Esophagus squamous epithelium (tissue), 5 donors: ENCODE measurements at places on chromosomes 5 and 9.

- no peak for DNase-seq
Observed at GRCh38 chr5:90119531-90119971, 290.0 kb downstream of the CETN3 start.

- no peak for DNase-seq
Observed at GRCh38 chr9:136306211-136307208, 2.6 kb upstream of the CCDC187 start.

GRCh38 chr5:134813407-134813806 is 32.4 kb upstream of the C5orf24 start:
- no peak for DNase-seq

- no peak for DNase-seq
Observed at GRCh38 chr9:136568288-136569081, 22.6 kb upstream of the NOTCH1 start.

GRCh38 chr9:86279839-86280238 is 2.5 kb downstream of the ISCA1 start:
- no peak for DNase-seq

GRCh38 chr5:97364731-97365130 is 181.7 kb upstream of the RIOK2 start:
- DNase-seq, result no peak

DNA sequence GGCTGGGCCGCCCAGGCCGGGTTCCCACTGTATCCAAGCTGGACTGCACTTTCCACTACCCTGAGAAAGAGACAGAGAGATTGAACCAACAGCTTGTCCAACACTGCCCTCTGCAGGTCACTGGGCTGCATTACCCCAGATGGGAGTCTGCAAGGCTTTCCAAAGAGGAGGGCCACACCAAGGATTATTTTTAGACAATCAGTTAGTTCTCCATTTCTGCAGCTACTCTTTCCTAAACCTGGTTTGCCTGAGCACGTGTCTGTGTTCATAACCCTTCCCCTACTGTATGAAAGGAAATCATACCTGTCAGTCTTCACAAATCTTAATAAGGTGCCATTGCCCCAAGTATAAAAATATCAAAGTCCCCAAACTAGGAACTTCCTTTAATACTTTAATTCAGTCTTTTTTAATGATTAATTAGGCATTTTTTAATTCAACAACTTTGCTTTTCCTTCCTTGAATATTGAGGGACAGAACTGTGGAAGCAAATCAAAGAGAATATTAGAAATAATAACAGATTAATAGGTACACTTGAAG is 13.4 kb upstream of the FGF1 start:
- peak; percentile 25 for DNase-seq

DNA sequence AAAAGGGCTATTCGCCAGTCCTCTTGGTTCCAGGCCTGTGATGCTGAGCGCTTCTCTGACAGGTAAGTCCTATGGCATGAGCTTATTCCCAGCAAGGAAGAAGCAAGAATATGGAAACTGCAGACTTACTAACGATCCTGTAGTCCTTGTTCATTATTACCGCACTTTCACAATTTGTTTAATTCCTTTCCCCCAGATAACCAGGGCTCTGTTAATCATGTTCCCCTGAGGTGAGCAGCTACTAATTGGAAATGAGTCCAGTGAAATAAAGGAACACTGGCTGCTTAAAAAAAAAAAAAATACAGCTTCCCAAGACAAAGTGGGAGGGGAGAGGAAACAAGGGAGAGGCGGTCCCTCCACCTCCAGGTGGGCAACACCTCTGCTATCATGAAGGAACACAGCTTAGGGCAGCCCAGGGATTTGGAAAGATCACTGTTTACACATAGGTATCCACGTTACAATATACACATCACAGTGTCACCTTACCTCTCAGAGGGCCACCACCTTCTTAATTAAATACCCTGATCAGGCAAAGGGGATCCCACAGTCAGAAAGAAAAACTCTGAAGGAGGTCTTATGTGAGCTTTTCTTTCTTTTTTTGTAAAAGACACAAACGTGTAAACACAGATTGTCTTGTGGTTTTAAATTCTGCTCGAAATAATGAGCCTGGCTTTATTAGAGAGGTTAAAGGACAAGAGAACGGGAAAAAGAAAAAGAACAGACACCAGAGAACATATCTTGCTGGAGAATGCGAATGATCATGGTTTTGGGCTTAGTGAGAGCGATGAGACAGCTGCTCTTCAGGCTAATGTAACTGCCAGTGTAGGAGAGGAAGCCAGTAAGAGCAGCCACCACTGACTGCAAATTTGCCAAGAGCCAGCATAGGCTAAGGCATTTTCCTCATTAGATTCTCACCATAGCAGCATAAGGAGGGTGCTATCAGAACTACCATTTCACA is 258.6 kb downstream of the CRB2 start:
- no peak for DNase-seq

- no peak for DNase-seq
Observed at GRCh38 chr9:129610473-129611306, 10.2 kb downstream of the C9orf50 start.

- no peak for DNase-seq
Observed at GRCh38 chr9:3893519-3893918, 367.7 kb upstream of the RFX3 start.

GRCh38 chr9:20319641-20320337 is 302.5 kb downstream of the MLLT3 start:
- DNase-seq, result no peak

DNA sequence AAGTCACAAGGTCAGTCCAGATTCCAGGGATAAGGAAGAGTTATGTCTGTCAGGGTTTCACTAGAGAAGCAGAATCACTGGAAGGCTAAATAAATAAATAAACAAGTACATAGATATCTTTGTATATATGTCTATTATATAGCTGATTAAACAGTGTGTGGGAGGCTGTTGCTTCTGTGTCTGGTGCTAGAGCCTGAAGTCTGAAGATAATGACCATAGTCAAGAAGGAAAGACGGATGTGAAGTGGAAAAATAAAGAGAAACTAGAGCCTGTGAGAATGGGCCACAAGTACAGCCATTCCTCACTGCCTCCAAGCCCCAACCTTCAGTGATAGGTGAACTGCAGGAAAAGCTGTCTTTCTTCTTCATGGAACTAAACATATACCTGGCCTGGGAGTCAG is 4.1 kb upstream of the TMED7 start:
- DNase-seq, result no peak

- DNase-seq, result no peak
Observed at GRCh38 chr5:149605354-149605997, 24.2 kb downstream of the ARHGEF37 start.

GRCh38 chr5:108238936-108239887 is 142.7 kb downstream of the FBXL17 start:
- no peak for DNase-seq

DNA sequence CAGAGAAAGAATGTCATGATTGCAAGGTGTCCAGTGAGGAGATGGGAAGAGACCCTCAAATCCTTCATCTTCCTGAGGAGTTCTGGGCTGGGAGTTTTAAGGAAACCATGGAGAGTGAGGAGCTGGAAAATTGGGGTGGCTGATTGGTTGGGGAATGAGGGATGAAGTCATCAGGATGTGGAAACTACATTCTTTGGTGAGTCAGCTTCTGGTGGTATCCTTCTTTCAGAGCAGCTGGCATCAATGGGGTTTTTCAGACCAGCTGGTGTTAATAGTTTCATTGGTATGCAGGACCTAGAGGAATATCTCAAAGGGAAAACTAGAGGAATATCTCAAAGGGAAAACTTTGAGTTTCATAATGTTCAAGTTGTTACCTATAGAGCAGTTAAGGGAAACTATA is 45.2 kb downstream of the RNF180 start:
- no peak for DNase-seq

- DNase-seq, result no peak
Observed at GRCh38 chr5:38603691-38604090, 47.2 kb upstream of the LIFR start.

DNA sequence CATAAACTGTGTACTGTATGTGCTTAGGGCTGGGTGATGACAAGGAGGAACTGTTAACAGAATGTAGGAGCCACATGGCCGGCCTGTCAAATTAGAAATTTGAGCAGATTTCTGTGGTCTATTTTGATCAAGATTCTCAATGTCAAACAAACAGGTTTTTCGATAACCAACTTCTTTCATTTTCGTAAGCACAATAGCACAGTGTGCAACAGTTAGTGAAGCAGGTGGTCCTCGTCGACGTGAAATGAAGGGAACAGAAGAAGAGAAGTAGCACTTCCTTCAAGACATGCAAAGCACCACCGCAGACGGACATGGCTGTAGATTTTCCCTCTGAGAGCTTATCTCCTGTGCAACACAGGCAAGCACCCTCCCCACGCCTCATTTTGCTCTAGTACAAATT is 252.1 kb downstream of the CRB2 start:
- DNase-seq, result no peak

GRCh38 chr5:124912638-124913328 is 166.3 kb upstream of the ZNF608 start:
- no peak for DNase-seq

GRCh38 chr5:173454361-173454735 is 126.1 kb upstream of the STC2 start:
- DNase-seq, result no peak

GRCh38 chr5:150589862-150590601 is 50.4 kb upstream of the SYNPO start:
- no peak for DNase-seq

- DNase-seq, result no peak
Observed at GRCh38 chr5:135695656-135696313, 117.0 kb upstream of the CXCL14 start.

DNA sequence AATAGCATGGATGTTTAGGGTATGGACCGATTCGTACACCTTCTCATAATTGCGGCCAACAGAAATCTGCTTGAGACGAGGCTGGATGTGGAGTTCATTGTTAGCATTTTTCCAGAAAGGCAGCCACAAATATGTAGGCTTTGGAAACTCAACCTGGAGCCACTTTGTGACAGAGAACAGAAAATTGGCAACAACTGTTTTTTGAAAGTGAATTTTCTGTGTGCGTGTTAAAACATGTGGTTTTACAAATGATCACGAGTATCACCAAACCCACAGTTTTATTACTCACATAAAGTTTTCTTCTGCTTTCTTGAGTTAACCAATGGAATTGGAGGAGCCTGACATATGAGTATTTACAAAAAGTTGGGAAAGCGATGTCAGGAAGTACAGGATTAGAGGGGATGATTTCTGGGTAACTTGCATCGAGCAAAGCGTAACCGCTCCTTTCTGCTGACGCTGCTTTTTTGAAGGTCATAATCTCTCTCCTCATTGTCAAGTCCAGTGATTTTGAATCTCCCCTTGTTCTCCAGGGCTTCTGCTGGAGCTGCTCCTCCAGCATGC is 138.5 kb upstream of the TAF11L2 start:
- DNase-seq, result no peak

DNA sequence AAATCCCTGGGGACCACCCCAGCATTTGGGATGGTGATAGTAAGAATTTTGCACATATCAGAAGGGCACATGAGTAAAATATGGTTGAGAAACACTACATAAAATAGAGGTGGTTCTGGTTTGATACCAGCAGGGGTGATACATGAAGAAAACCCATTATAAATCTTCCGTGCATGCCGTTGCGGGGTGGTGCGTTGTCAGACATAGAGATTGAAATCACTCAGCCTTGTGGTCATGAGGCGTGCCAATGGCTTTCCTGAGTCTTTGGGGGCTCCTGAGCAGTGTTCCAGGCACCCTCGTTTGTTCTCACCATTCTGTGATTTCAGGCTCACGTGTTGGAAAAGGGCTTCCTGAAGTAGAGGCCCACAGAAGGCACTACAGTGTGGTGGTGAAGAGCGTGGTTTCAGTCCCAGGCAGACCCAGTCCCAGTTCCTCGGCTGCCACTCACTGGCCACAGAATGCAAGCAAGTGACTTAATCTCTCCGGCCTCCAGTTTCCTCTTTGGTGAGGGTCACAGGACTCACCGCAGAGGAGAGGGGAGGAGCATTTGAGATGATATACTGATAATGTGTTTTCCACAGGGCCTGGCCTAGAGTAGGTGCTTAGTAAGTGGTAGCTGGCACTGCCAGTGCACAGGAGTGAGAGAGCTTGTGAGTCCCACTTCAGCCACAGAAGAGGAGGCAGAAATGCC is 20.5 kb upstream of the GLRX start:
- DNase-seq, result peak; percentile 26

DNA sequence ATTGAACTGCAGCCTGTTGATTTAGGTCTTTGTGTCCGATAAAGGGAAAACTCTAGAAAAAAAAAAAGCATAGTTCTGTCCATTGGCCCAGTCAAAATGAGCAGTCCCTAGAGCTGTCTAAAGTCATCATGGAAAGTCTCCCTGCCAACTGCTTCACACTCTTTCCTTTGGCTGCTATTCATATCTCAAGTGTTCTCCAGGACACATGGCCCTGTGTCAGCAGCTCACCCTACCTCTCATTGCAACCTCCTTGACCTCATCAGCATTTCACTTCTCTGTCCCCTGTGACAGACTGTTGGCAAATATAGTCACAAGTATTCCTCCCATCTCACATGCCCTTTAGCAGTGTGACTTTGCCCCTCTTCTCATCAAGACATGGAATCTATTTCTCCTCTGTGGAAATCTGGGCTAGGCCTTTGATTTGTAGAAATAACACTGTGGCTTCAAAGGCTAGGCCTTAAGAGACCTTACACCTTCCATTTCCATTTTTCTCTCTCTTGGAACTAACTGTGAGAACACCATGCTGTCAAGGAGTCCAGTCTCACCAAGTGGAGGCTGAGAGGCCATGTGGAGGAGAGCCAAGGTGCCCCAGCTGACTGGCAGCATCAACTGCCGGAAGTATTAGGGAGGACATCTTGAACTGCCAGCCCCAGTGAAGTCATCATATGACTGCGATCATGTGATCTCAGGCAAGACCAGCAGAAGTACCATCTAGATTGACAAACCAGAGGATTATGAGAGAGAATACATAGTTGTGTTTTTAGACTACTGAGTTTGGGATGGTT is 149.4 kb upstream of the TARS1 start:
- no peak for DNase-seq

DNA sequence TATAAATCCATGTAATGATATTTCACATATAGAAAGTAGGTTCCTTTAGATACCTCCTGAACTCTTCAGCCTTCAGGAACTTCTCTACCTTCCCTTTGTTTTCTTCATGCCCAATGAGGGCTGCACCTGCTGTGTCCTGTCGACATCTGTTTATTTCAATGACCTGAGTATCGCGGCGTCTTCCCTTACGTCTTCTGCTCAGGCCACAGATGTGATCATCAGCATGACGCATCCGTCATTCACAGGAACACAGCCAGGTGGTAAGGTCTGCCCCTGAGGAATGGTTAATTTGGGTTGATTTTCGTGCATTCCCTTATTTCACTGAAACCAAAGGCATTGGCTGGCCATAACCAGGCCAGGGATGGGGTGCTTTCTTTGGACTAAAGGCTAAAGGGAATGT is 217.1 kb downstream of the MED10 start:
- DNase-seq, result no peak

DNA sequence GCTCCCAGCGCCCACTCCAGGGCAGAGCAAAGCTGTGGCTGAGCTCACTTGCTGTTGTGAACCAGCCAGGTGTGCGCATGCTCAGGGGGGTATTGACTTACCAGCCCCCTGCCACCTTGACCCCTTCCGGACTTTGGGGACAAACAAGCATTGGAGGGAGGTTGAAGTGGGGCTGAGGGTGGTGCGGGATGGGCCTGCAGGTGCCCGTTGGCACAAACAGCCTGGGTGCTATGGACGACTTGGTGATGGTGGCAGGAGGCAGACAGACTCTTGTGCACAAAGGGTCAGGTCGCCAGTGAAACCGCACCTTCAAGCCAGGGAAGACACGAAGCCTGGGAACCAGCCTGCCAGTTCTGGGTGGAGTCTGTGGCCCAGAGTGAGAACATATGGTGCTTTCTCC is 858.5 kb upstream of the PTPRD start:
- DNase-seq, result no peak
